ENCODE measurements at places on chromosomes 7 and 10.

DNA sequence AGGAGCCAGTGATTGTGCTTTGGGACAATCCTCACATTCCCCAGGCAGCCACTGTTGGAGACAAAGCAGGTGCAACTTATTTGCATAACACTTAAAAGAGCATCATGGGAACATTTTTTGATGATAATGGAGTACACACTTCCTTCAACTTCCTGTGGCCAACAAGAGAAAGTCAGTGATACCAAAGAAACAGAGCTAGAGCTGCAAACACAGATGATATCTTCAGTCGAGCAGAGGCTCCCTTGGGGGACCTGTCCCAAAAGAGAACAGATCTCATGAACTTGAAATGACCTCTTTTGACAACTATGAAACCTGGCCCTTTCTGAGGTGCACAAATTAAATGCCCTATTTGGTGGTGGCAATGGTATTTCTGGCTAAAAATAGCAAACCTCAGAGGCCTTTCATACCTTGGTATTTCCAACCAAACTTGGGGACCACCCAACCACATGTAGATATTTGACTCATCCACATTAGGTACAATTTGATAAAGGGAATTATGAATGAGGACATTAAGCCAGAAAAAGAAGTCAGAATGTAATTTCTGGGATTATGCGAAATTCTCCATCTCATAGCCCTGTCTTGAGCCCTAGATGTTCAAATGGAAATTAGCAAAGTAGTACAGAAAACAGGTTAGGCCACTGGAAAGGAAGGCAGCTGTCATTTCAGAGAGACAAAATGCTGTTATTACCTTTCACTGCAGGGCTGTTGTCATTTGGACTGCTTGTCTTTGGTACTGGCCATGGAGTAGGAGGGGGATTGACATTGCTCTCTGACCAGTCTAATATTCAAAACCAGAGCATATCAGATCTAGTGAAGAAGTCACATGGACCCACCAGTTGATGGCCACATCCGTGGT is 146.2 kb downstream of the ICA1 start:
- no peak for DNase-seq

- no peak for DNase-seq
Measured at GRCh38 chr10:87580016-87580415, 75.3 kb downstream of the MINPP1 start.

DNA sequence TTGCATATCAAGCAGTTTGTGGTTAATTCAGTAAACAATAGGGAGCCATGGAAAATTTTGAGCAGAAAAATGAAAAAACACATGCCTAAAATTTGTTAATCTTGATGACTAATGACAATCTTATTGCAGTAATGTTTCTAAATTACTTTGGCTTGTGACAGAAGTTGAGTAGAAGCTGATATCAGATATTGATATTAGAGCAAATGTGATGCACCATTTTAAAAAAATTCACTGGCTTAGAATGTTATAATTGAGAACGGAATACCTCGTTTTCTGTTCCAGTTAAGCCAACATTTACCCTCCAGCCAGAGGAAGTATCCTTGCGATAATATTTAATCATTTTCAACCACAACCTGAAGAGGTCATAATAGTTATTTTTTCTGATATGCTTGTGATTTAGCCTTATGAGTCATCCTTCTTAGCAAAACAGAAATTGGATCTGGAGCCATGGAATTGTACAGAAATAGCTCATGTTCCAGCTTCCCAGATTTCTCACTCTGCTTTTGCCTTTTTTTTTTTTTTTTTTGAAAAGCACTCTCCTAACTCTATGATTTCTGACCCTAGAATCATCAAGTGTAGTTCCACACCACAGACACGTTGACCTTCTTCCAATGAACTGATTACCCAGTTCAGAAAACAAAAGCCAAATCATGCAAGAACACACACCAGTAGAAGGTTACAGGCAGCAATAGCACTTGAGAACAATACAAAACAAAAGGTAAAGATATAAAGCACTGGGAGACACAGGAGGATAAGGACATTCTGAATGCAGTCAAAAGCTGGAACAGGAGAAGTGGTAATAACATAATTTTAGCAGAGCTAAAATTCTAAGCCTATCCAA is 96.8 kb upstream of the PHYHIPL start:
- DNase-seq, result no peak

DNA sequence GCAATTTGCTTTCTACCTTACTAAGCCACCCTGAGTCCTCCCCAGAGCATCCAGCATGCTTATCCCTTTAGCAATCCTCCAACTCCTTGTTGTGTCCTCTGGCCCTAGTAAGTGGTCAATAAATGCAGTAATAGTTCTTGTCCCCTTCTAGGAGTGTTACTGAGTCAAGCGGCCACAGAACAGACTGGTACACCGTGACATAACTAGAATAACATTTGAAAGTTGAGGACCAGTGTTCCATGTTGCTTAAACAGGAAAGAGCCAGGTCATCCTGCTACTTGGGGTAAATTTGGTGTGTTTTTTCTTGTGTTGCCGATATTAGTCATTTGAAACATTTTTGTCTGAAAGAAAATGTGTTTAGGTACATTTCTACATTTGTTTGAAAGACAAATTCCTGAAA is 4.8 kb upstream of the CDK6 start:
- no peak for DNase-seq

GRCh38 chr7:30176463-30177109 is 41.8 kb downstream of the MTURN start:
- no peak for DNase-seq

GRCh38 chr7:48664241-48664640 is 260.1 kb upstream of the CDC14C start:
- DNase-seq, result no peak

- DNase-seq, result no peak
Measured at GRCh38 chr7:67022511-67022910, 25.9 kb downstream of the TYW1 start.

DNA sequence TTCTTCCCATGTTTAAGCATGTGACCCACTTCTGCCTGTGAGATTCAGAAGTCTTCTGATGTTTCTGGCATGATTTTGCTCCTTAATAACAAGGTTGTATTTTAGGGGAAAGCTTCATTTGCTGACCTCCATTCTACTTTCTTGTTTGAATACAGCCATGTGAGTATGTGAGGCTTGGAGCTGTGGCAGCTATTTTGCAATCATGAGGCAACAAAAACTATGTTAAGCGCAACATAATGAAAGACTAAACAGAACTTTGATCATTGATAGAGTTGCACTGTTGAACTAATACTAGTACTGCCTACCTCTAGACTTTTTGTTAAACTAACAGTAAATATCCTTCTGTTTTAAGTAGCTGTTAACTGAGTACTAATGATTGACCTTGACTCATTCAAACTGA is 203.8 kb upstream of the FAM3C start:
- no peak for DNase-seq

Measured in renal pelvis (tissue), 12 donors.